ENCODE measurements at places on chromosomes 3 and 15. TPM values are rescaled to one million over a fixed set of nuclear protein-coding genes. Genes with fewer than 3 reads are reported as not detected.

GRCh38 chr15:43893956-43894355, 67.2 kb downstream of the WDR76 start:
- no peak for DNase-seq

- no peak for DNase-seq
Observed at GRCh38 chr3:146546366-146546965, 2.1 kb upstream of the PLSCR1 start.

DNA sequence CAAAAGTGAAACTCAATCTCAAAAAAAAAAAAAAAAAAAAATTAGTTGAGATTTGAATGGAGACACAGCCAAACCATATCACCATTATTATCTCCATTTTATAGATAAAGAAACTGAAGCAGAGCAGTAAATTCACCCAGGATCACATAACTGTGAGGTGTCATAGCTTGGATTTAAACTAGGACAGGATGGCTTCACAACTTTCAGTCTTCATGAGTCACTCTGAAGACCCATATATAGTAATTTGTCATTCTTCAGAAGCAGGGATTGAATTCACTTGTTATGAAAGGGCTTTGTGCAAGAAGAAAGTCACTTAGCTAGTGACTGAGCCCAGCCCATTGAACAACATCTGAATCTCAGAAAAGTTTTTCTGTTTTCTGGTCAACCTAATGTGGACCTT, 60.5 kb upstream of the LRIG1 start:
- no peak for DNase-seq

DNA sequence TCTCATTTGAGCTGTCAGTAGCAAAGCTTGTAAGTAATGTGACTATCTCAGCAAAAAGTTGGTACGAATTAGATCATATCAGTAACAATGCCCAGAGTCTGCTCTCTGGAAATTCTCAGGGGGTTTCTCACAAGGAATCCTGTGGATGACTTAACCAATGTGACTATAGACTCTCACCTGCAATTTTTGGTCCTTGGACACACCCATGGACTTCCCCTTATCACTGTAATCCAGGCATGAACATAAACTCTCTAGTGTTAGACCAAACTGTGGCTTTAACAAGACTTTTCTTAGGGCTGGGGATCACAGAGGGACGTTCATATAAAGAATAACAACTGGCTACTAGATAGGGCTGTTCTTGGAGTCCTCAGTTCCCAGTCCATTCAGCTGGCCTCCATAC, 3.9 kb upstream of the ZNF80 start:
- no peak for DNase-seq

GRCh38 chr3:178297740-178298139, 238.5 kb upstream of the KCNMB2 start:
- DNase-seq = no peak

Gene DNAJA4
- 29.7 TPM for total RNA-seq

DNA sequence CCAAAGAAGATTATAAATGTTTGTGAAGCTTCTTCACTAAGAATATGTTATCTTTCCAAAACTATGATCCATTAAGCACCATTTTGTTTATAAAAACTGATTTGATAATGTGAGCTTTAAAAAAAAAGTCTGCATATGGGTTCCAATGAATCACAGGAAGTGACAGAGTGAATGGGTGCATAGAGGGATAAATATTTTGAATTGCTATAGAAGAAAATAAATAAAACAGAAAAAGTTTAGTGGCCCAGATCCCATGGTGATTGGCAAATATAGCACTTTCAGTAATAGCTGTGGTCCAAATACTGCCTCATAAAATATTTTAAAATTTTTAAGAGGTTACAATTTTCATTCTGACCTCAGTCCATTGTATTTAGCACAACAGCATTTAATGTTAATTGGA, 19.2 kb downstream of the CPA3 start:
- no peak for DNase-seq

Gene PLCH1
- total RNA-seq = 2.4 TPM

Gene ACKR4
- not detected for total RNA-seq

Gene UROC1
- total RNA-seq = 0.13 TPM

- DNase-seq = no peak
Observed at GRCh38 chr3:101976473-101976872, 127.2 kb downstream of the NFKBIZ start.

GRCh38 chr15:95503640-95504225, 826.8 kb upstream of the NR2F2 start:
- no peak for DNase-seq

- DNase-seq = peak; percentile 83
Observed at GRCh38 chr3:143973259-143974021, 1.8 kb downstream of the DIPK2A start.

Gene CNTN3
- not detected for total RNA-seq

Gene WNT7A
- not detected for total RNA-seq

DNA sequence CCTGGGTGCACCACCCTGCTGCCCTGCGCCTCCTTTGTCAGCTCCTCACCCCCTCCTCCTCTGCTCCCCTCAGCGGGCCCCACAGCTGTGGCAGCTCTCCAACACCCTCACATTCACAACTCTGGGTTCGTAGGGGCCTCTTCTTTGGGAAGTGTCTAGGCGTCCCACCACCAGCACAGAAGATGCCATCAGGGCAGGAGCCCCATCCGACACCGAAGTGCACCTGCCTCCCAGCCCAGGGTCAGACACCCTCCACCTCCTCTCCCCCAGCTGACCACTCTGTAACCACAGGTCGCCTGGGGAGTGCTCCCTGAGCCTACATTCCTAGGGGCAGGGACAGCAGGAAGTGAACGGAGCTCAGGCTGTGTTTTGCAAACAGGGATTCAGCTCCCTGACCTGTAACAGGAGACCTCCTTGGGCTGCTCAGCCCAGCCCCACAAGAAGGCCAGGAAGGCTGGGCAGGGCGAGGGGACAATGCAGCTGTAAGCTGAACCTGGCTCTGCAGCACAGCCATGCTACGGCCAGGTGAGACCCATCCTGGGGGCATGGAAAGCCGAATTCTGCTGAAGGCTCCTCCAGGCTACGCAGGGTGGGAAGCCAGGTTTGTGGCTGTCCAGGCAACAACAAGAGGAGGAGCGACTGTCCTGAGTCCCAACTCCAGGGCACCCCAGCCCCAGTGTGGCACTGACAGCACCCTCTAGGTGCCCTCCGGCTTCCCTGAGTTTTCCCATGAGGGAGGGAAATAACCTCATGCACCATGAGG, 269.0 kb downstream of the GOLGA6L6 start:
- DNase-seq = no peak

Gene FAM43A
- total RNA-seq = 1.1 TPM

GRCh38 chr3:41267975-41268640, 68.8 kb downstream of the CTNNB1 start:
- no peak for DNase-seq

DNA sequence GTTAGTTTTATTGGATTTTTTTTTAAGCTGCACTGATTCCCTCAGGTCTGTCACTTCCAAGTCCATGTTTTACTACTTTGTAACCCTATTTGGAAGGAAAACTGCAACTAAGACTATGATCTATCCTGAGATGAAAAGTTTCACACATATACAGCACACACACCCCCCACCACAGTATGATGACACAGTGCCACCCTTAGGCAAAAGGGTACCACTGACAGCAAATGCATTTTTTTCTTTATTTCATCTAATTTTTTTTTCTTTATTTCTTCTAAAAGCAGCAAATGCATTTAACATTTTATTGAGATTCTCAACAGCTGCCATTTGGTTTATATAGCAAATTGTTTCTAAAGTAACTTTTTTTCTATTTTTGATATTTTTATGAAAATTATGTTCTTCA, 21.2 kb downstream of the NGRN start:
- peak; percentile 57 for DNase-seq

Gene OSTN
- total RNA-seq = not detected

Gene CILP
- 0.05 TPM for total RNA-seq

Gene GABRB3
- total RNA-seq = 0.13 TPM

- peak; percentile 43 for DNase-seq
Observed at GRCh38 chr15:37764733-37765191, 169.7 kb upstream of the TMCO5A start.

DNA sequence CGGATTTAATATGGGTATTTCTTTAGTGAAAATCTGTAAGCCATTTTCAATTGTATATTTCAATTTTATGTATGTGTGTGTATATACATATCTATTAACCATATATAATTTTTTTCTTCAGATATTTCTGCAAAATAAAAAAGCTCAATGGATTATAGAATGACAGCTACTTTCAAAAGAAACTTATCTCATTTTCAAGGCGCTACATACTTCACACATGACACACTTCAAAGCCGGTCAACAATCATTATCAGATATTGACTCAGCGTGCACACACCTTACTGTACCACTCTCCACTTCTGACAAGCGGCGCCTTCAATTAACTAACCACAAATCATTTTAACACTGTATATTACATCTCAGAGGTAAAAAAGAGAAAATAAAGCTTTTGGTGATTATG, 39.6 kb downstream of the ATP13A3 start:
- no peak for DNase-seq

DNA sequence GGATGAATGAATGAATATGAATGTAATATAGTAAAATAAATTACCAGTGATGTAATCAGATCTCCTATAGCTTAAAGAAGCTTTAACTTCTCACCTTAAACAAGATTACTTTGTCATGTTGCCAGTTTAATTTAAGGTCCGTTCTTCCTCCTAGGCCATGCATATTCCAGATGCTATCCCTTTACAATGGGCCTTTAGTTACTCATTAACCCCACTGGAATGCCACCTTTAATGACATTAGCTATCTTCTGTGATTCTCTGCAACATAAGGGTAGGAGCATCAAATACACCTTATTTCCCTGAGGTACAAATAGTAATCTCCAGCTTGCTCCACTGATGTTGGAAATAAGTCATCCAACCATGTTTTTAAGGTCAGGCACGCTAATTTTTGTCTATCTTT, 63.0 kb upstream of the TIMP4 start:
- no peak for DNase-seq

Gene ANKUB1
- total RNA-seq = not detected

- peak; percentile 78 for DNase-seq
Observed at GRCh38 chr15:68817304-68818065, 3.2 kb downstream of the ANP32A start.

Gene POPDC2
- 4.8 TPM for total RNA-seq

Gene PRRT3
- 5.5 TPM for total RNA-seq

Gene DNAH12
- 0.05 TPM for total RNA-seq

GRCh38 chr3:106824856-106825255, 552.4 kb upstream of the CCDC54 start:
- DNase-seq = peak; percentile 33

DNA sequence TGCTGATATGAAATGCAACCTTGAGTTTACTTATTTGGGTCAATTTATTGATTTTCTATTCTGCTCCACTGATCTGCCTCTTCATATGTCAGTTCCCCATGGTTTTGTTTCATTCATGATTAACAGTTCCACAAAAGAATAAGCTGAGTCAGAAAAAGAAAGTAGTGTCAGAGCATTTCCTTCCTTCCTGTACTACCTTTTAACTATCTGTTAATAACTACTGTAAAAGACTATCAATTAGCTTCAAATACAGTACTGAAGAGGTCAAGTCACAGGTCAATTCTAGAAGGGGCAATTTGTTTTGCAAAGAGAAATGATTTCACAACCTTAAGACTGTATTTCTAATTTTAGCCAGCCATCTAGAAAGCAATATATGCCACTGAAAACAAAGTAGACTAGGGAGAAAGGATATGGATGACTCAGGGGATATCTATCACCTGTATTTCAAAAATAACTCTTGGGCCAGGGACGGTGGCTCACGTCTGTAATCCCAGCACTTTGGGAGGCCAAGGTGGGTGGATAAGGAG, 129.5 kb downstream of the TFDP2 start:
- DNase-seq = no peak

Gene B2M
- 6,300 TPM for total RNA-seq

Measured in activated CD8-positive, alpha-beta T cell treated with anti-CD3 and anti-CD28 coated beads, Interleukin-2, amount 10 ng/mL, durations not matched to agents 7 days and 5 days (primary cell).